Osteoblast (primary cell): ENCODE measurements at places on chromosomes 5 and 9. TPM values are rescaled to one million over a fixed set of nuclear protein-coding genes. Genes with fewer than 3 reads are reported as not detected.

PCDHGA8 gene
- 3.5 and 3.6 TPM in 2 replicates for total RNA-seq

MOCS2 gene
- 42.3 and 55.1 TPM in 2 replicates for total RNA-seq

GRCh38 chr5:135670588-135670987 is 91.8 kb upstream of the CXCL14 start:
- no peak overlapping the region for H3K27ac ChIP-seq
- no peak overlapping the region for H3K4me3 ChIP-seq
- no peaks in the 10 kb centered on the region for H3K27me3 ChIP-seq
- DNase-seq, result no peak
- no peaks in the 10 kb centered on the region for H3K36me3 ChIP-seq

GRCh38 chr5:65020492-65020891 is 251.8 kb downstream of the CWC27 start:
- DNase-seq, result no peak
- H3K36me3 ChIP-seq, result no peaks in the 10 kb centered on the region
- H3K4me1 ChIP-seq, result peaks cover 18% of the 10 kb centered on the region
- H3K4me3 ChIP-seq, result no peak overlapping the region

GRCh38 chr5:121968910-121969607 is 7.3 kb downstream of the SRFBP1 start:
- H3K4me3 ChIP-seq, result peak overlapping the region; percentile 53
- H3K27ac ChIP-seq, result peak overlapping the region; percentile 85
- H3K36me3 ChIP-seq, result no peaks in the 10 kb centered on the region
- peak; percentile 82 for DNase-seq

EIF4E1B gene
- total RNA-seq, result not detected in 2 replicates

SOX30 gene
- total RNA-seq, result under 0.01 TPM in 2 replicates

DNA sequence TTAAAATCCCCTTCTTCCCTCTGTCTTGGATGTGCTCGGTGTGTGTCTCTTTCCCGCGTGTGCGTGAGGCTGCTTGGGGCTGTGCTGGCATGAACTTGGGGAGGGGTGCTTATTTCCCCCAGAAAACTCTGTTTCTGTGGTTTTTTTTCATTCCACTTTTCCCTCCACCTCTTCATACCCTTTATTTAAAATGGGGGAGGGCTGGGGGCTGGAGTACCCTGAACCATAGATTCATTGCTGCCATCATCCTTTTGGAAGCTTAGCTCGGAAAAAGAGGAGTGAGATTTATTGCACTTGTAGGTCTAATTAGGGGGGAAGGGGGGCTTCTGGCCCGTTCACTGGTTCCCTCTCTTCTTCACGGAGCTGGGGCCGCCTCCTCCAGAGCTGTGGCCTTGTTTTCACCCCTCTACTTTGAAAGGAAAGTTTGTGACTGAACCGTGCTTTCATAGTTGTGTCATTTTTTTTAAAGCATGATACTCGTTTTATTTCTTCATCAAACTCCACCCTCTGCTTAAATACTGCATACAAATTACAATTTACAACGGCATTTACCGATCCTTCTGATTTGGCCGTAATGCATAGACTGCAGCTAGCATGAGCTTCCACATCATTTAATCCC is 2.9 kb downstream of the NR2F1 start:
- H3K27me3 ChIP-seq, result no peaks in the 10 kb centered on the region
- H3K4me1 ChIP-seq, result peaks cover 11% of the 10 kb centered on the region
- peaks cover 12% of the 10 kb centered on the region for H3K36me3 ChIP-seq
- peak overlapping the region; percentile 58 for H3K27ac ChIP-seq
- peak; percentile 87 for DNase-seq
- peak overlapping the region; percentile 94 for H3K4me3 ChIP-seq

GRCh38 chr9:5626727-5627634 is 1.9 kb upstream of the RIC1 start:
- DNase-seq, result peak; percentile 87
- peaks cover 35% of the 10 kb centered on the region for H3K4me1 ChIP-seq
- H3K4me3 ChIP-seq, result peak overlapping the region; percentile 95
- peak overlapping the region; percentile 70 for H3K27ac ChIP-seq
- H3K27me3 ChIP-seq, result no peaks in the 10 kb centered on the region
- H3K36me3 ChIP-seq, result no peaks in the 10 kb centered on the region

FBP1 gene
- total RNA-seq, result 0.72 TPM in 1 of 2 replicates, not detected in the other

DNA sequence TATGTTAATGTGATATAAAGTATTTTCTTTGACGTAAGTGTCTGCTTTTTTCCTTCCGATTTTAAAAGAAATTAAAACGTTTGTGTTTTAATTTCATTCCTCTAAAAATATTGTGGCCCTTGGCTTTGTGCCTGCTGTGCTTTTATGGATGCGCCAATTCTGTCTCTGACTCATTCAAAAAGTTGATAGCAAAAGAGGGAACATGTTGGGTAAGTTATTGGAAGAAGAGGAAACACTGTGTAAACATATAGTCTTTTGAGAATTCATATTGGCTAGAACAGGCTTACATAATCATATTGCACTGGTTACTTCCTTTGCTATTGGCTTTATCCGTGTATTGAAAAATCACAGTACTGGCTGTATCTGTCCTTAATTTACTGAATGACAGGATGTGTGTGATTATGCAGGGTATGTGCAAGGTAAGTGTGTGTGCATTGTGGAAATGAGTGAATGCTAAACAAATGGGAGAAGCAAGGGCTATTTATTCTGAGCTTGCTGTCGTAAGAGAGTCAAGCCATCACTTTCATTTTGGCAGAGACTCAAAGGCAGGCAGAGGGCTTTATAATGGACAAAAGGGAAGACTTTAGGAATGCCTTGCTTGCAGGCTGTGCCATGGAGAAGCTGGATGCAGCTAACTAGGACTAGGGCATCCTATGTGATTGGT is 67.8 kb downstream of the SGCD start:
- H3K4me1 ChIP-seq, result peaks cover 22% of the 10 kb centered on the region
- no peaks in the 10 kb centered on the region for H3K27me3 ChIP-seq
- H3K4me3 ChIP-seq, result no peak overlapping the region
- DNase-seq, result no peak
- H3K27ac ChIP-seq, result no peak overlapping the region
